ENCODE measurements at places on chromosomes 13 and 19.

GRCh38 chr13:33544308-33544707 lies 258.8 kb upstream of the STARD13 start:
- DNase-seq: no peak

DNA sequence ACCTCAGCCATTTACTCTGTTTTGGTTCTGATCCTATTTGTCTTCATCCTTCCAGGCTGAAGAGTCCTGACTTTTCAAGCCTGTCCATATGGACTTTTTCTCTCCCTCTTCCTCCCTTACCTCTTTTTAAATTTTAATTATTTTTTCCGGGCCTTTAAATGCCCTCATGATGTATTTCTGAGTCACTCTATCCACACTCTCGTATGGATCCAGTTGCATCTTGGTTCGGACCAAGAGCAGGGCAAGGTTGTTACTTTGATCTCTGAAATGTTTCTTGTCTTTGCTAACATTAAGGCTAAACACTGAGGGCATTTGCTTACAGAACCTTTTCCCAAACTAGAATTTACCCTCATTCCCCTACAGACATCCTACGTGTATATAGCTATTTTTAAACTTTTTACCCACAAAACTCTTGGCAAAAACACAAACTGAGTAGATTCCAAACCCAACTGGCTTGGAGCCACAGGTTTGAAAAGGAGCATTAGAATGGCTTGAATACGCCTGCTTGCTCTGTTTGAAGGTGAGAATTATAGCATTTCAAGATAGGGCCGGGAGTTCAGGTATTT lies 47.4 kb upstream of the SERPINE3 start:
- DNase-seq: no peak

- DNase-seq: no peak
These were observed 131.2 kb downstream of the CRYL1 start for GRCh38 chr13:20394506-20394905.

- DNase-seq: no peak
These were observed 20.9 kb downstream of the CAPS start for GRCh38 chr19:5934774-5935472.

- DNase-seq: no peak
These were observed 465.0 kb downstream of the SLITRK6 start for GRCh38 chr13:85334187-85334586.

- DNase-seq: no peak
These were observed 9.8 kb upstream of the MARCHF2 start for GRCh38 chr19:8403098-8403819.

GRCh38 chr13:24671386-24672113 lies 8.7 kb upstream of the ATP12A start:
- DNase-seq: no peak

DNA sequence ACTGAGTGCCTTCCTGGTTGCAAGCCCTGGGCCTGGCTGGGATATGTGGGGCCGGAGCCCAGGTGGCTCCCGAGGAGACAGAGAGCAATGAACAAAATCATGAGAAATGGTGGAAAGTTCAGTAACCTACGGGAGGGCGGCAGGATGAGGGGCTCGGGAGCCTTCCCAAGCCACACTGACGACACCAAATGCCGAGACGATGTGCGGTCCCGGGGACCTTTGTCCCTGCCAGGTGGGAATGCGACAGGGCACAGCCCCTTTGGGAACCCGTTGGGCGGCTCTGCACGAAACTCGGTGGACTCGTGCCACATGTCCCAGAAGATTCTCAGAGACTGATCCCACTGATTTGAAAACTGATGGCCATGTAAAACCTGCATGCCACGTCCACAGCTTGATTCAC lies 11.7 kb upstream of the ZNF14 start:
- DNase-seq: no peak

DNA sequence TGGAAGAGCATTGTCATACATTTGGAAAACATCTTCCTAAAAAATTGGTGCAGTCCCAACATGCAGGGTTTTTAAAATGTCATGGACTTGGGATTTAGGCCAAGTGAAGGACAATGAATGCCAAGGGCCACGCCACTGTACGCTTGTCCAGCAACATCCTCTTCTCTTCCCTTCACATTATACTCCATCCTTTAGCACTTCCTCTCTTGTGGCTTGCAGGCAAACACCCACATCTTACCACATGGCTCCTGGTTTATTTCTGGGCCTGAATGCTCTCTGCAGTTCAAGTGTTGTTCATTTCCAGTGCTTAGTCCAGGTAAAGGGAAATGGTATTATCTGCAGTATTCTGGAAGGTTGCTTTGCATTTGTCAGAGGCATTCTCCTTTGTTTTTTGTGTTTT lies 45.0 kb downstream of the CBY2 start:
- no peak for DNase-seq
